ENCODE measurements at places on chromosomes 7 and 10.

- no peak for DNase-seq
These were observed 5.3 kb downstream of the FGF8 start for GRCh38 chr10:101770331-101771215.

DNA sequence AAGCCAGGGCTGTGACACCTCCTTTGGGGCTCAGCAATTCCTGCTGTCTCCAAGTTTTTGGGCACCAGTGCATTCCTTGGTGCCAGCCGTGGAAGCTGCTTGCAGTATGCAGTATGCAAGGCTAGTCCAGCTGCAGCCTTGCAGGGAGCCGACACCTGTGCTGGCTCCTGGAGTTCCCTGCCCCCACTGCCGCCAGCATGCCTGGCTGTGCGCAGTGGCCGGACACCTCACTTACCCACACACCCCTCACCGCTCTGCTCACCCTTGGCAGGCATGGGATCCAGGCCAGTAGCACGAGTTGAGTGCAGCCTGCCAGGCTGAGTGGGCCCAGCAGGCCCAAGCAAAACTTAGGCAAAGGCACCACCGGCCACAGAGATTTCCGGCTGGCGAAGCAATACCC lies 77.4 kb downstream of the SAMD9 start:
- DNase-seq: no peak

GRCh38 chr7:19677180-19677579 lies 31.7 kb downstream of the POLR1F start:
- no peak for DNase-seq

GRCh38 chr7:130893441-130893894 lies 159.5 kb upstream of the KLF14 start:
- no peak for DNase-seq

DNA sequence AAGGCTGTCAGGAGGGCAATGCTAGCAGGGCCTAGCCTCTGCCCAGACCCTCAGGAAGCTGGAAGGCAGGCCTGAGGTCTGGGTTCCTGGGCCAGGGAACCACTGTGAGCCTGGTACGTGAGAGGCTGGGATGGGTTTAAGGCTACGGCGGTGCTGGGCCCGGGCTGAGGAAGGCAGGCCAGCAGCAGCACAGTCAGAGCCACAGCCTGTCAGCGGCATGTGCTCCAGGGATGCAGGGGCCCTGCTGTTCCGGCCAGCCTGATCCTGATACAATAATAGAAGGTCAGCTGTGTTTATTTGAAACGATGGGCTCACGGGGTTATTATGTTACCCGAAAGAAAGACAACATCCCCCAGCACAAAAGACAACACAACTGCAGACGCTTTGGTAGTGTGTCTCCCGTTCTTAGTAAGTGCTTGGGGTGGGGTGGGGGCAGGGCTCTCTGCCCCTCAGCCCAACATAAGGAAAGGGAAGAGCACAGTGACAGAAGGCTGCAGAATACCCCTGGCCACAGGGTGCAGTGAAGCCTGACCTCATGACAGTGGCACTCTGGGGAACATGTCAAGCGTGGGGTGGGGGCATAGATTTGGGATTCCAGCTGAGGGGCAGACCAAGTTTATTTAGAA lies 95.0 kb downstream of the COL13A1 start:
- no peak for DNase-seq

- no peak for DNase-seq
These were observed 52.5 kb upstream of the UNC5B start for GRCh38 chr10:71159892-71160291.

- DNase-seq: no peak
These were observed 41.9 kb downstream of the RNLS start for GRCh38 chr10:88541116-88541626.

GRCh38 chr10:103545771-103546281 lies 52.3 kb downstream of the NEURL1 start:
- no peak for DNase-seq

DNA sequence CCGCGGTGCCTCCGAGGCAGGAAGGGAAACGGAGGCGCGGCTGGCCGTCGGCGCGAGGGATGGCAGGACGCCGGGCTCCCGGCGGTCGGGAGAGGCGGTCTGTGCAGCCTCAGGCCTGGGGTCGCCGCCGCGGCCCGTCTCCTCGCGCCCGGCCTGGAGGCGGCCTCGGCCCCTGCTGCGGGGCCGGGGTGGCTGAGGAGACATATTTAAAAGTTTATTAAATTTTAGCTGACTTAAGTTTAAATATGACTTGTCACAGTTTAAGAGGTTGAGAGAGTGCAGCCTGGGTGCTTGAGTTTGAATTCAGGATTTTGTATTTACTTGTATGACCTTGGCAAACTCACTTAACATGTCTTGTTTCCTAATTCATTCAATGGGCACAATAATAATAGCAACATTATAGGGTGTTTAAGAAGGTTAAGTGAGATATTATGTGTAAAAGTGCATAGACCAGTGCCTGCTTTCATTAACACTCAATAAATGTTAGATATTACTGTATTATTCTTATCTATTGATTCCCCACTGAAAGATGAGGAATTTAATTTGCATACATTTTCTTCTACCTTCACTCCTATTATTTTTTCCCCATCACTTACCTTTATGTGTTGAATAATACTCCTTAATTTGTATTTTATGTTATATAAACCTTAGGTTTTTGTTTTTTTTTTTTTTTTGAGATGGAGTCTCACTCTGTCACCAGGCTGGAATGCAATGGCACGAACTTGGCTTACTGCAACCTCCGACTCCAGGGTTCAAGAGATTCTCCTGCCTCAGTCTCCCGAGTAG lies 718 bp downstream of the DYNC2I1 start:
- no peak for DNase-seq

GRCh38 chr7:132292803-132293202 lies 283.5 kb downstream of the PLXNA4 start:
- no peak for DNase-seq

GRCh38 chr7:30845426-30846135 lies 66.1 kb upstream of the AQP1 start:
- no peak for DNase-seq

GRCh38 chr7:92705831-92706230 lies 115.6 kb upstream of the FAM133B start:
- no peak for DNase-seq

- DNase-seq: no peak
These were observed 97.6 kb downstream of the ZMYND11 start for GRCh38 chr10:232878-233277.

- no peak for DNase-seq
These were observed 5.3 kb downstream of the TECTB start for GRCh38 chr10:112288486-112288885.

DNA sequence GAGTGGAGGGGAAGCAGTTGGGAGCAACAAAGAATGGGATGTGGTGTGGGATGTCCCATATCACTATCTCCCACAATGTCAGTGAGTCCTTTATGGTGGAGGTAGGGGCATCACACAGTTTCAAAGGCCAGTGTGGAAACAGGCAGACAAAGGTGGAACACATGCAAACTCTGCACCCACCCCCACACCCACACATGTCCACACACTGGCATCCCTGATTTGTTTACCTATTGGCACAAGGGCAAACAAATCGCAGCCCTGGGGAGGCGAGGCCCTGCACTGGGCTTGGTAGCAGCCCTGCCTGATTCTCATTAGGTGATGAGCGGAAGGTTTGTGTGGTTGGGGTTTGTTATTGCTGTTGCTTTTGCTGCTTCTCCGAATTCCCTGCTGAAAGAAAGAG lies 243.3 kb downstream of the GRID1 start:
- no peak for DNase-seq

DNA sequence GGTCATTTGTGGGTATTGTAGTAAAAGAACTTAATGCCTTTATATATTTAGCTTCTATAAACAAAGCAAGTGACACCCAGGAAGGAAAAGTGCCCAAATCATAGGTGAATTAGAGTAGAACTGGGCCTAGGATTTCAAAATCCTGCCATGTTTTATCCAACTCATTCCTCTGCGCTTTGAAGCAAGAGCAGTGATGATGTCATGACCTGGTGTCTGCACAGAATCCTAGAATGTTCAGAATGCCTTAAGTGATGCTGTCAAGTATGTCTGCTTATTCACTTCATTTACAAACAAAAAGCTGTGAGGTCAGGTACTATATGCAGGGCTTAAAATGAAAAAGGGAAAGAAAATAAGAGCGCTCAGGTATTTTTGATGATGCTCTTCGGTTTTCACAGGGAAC lies 737.2 kb upstream of the ANKRD30A start:
- DNase-seq: no peak

DNA sequence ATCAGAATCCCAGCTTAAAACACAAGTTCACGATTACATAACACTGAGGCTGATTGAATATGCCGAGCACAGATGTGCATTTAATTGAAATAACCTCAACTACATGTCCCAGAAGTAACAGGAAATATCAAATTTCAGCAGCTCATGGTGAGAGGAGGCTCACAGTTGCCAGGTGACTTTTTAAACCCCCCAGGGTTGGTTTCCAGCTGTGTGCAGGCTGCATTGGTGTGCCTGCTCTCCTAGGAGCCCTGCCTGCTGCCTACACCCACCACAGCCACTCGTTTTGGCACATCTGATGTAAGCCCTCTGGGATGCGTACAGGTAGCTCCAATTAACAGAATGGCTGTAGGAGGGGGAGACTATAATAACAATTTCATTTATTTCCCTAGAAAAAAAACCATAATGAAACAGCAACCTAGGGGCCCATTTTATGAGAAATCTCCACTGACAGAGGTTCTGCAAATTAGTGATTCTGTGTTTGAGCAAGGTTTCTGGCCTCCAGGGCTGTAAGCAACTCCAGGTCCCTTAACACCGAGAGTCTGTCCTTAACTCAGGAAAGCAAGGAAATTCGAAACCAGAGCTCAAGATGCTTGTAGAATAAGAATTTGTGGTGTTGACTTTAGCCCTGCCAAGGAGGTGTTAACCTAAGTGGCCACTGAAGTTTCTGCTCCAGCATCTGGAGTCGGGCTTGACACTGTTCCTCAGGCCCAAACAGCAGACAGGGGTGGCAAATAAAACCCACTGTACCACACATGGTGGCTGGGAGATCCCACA lies 161.9 kb downstream of the BMPER start:
- DNase-seq: no peak

DNA sequence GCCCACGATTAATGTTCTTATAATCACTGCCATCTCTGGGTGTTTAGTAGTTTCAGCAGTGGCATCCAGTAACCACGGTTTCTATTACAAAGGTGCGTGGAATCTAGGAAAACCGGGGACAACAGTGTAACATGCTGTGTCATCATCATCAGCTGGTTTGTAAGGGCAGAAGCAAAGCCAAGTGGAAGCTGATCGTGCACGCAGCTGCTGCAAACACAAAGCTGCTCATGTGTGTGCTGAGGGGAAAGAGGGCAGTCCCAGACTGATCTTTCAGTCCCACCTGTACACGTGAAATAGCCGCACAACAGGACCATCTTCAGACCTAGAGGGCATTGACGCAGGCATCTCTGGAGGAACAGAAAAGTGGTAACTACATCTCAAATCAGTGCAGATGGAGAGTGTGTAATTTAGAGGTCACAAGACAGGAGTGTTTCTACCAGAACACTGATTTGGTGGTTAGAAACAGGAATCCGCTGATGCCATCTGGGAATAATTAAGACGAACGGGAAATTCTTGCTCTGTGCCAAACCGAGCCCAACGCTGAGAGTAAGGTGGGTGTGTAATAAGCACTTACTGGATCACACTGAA lies 13.4 kb downstream of the ANKRD16 start:
- no peak for DNase-seq

DNA sequence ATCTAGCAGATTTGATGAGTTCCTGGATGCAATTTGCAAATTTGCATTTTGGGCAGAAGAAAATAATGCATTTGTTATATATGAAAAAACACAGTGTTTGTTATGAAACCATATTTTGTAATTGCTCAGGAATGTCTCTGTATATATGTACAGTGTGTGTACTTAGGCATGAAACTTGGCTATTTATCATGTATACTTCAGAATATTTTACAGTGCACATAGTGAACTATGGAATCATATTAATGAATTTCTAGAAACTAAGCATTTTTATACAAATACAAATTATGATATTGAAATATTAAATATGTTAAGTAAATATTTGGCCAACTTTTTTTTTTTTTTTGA lies 107.5 kb downstream of the TWIST1 start:
- DNase-seq: no peak

- no peak for DNase-seq
These were observed 181.9 kb downstream of the DGKI start for GRCh38 chr7:137664846-137665245.

DNA sequence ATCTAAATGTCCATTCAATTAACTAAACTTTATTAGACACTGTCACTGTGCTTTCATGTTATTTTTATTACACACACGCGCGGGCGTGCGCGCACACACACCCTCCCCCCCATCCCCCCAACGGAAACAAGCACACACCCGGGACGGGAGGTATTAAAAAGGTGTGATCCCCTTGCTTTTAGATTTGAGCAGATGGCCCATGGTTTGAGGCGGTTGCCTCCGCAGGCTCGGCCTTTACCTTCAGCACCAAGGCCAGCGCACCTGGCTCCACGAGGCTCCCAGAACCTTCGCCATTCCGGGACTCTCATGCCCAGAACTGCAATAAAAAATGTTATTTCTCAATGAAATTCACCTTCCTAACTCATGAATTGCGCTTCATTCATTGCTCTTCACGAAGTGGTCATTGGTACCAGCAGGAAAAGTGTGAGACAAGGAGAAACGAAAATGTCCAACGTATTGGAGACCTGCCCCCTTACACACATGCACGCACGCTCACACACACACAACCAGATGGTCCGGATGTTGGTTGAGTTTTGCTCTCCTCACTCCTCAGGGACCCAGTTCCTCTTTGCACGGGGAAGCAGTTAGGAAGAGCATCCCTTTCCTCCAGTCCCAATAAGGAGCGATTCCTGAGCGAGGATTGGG lies 20.8 kb upstream of the PTF1A start:
- DNase-seq: no peak

GRCh38 chr10:31102421-31102820 lies 70.8 kb upstream of the ZNF438 start:
- no peak for DNase-seq

DNA sequence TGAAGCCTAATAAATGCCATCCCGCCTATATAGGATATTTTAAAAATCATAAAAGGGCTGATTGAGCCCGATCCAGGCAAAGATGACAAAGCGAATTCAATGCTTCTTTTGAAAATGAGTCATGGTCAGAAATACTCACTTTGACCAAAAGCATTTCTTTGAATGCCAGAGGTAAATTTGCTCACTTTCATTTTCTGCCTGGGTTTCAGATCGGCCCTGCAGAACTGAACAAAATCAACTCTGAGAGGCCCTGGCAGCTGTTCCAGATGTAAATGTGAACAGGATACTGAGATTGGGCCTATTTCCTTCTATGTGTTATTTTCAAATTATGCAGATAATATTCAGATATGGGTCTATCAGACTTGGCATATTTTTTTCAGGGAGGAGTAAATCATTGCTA lies 114.8 kb upstream of the ARID5B start:
- DNase-seq: no peak

- DNase-seq: no peak
These were observed 488.8 kb upstream of the ZMIZ1 start for GRCh38 chr10:78579995-78580394.

- DNase-seq: no peak
These were observed 26.8 kb upstream of the RASGEF1A start for GRCh38 chr10:43293677-43294057.

- no peak for DNase-seq
These were observed 86.9 kb downstream of the CPXM2 start for GRCh38 chr10:123804716-123805115.
